ENCODE measurements at places on chromosomes 5 and 9. TPM values are rescaled to one million over a fixed set of nuclear protein-coding genes. Genes with fewer than 3 reads are reported as not detected.

PHF24 gene
- total RNA-seq, result 0.08 TPM

FGFR4 gene
- 22.7 TPM for total RNA-seq

IFNA2 gene
- not detected for total RNA-seq

SLC6A7 gene
- not detected for total RNA-seq

LPAR1 gene
- total RNA-seq, result 17.9 TPM

FOXD4L4 gene
- 0.07 TPM for total RNA-seq

SPINK4 gene
- not detected for total RNA-seq

CDH10 gene
- total RNA-seq, result 0.10 TPM

CMYA5 gene
- not detected for total RNA-seq

CDKN2A gene
- not detected for total RNA-seq

PCDHGA12 gene
- not detected for total RNA-seq
